ENCODE measurements at places on chromosomes 1 and 21.
A peak's percentile ranks its signal among the peaks of the same experiment; 100 is the strongest.

DNA sequence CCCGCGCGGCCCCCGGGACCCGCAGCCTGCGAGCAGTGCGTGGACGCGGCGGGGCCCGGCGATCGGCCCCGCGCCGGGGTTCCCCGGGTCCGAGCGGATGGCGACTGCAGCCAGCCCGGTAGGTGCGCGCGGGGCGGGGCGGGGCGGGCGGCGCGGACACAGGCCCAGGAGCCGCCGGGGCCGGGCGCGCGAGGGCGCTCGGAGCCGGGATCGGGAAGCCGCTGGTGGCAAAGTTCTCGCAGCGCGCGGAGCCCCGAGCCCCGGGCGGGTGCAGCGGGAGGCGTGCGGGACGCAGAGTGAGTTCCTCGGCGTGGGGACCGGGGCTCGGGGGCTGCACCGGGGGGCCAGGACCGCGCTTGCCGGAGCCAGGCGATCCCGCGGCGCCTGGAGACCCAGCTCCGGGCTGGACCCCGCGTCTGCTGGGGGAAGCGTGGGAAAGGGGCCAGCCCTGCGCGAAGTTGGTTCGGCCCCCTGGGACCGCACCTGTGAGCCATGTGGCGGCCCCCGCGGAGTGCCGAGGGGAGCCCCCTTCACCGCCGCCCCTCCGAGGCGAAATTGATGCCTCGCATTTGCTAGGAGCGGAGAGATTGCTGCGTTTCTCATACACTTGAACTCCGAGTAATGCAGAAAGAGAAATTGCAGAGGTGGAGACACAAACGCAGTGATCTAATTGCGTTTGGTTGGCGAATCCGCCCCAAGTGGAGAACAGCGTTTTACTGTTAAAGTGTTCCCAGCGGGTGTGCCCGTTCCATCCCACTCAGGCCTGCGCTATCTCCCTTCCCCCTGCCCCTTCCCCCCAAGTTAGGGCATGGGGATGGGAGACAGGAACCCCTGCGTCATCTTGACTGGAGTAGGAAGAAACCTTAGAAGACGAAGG lies 228.9 kb upstream of the TMEM51 start:
- no peak for DNase-seq

- DNase-seq = no peak
These were observed 16.7 kb upstream of the ACTRT2 start for GRCh38 chr1:3004285-3005205.

DNA sequence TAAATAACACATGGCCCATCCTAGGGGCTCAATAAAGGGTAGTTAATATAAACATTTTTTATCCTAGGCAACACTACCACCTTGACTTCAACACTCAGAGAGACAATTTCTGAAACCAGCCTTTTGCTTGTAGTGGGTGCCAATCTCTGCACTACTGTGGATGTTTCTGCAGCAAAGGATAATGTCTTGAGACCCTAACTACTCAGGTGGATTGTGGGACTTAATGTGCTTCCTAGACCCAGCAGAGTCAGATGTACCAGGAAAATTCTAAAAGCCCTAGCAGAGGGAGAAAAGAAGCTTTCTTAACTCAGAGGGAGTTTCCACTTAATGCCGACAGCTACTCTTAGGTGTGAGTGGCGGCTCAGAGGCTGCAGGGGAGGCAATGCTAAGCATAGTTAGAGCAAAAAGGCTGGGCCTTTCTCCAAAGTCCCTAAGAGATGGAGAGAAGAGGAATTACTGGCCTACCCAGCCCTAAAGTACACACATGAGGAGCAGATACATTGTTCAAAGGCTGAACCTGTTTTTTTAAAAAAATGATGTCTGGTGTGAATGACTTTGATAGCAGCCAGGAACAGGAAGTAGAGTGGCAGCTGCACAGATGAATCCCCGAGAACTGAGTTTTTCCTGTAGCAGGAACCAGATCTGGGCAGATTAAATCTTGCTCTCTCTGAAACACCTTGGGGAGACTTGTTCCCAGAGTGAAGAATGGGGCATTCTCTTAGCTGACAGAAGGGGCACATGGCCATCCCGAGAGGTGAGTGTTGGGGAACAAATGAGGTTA lies 33.5 kb upstream of the ABCD3 start:
- no peak for DNase-seq

DNA sequence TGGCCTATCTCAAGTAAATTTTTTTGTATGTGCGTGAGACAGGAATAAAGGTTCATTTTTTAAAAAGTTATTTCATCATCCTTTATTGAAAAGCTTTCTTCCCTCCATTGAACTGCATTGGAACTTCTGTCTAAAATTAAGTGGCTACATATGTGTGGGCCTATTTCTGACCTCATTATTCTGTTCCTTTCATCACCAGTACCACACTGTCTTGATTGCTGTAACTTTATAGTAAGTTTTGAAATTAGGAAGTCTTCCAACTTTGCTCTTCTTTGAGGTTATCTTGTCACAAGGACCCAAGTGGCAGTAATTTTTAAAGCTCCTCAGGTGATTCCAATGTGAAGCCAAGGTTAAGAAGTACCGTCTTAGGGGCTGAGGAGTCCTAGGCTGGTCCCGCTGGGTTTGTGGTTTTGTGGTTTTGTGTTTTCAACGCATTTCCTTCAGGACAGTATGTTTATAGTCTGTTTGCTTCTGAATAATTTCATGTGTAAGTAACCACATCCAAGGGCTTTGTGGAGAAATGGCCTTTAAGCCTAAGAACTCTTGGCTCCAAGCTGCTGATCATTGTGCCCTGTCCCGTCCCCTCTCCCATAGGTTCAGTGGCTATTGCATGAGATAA lies 12.4 kb upstream of the SCAF4 start:
- no peak for DNase-seq

- DNase-seq = no peak
These were observed 1010.3 kb downstream of the KCNT2 start for GRCh38 chr1:195597891-195598290.

GRCh38 chr1:35577071-35577998 lies 4.2 kb downstream of the TFAP2E start:
- DNase-seq = peak; percentile 74

GRCh38 chr1:91555821-91556531 lies 55.3 kb downstream of the CDC7 start:
- DNase-seq = no peak

DNA sequence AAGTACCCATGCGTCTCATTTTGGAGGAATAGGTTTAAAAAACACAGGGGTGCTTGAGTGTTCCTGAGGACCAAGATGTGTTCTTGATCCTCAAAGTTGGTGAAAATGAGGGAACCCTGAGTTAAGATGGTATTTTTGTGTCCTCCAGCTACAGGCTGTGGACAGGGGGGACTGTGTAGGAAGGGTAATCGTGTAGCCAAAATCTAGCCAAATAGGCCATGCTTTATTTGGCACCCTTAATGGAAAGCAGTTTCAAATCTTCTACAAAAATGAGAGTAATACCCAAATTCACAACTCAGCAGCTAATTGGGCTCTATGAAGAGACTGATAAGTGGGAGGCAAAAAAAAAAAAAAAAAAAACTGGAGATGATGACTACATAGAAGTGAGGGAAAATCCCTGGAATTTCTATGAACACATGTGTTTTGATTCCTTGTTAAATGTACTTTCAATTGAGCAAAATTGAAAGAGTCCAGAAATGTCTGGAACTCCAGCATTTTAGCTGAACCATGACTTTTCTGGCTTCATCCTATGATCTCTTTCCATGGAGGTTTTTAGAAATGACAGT lies 470 bp downstream of the HSD11B1 start:
- DNase-seq = no peak

DNA sequence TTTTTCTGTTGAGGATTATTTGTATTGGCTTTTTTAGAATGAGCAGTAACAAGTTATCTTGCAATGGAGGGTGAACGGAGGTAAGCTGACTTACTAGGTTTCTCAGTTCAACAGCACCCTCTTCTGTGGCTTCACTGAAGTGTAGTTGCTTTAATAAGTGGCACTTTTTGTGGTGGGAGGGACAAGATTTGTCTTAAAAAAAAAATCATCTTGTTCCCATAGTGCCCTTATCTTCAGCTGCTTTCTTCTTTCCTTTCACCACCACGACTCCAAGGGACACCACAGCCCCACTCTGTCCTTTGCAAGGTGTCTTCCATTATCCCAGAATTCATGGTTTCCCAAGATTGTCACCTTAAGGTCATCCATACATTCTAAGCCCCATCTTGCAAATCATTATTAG lies 92.9 kb downstream of the PIGK start:
- DNase-seq = no peak

DNA sequence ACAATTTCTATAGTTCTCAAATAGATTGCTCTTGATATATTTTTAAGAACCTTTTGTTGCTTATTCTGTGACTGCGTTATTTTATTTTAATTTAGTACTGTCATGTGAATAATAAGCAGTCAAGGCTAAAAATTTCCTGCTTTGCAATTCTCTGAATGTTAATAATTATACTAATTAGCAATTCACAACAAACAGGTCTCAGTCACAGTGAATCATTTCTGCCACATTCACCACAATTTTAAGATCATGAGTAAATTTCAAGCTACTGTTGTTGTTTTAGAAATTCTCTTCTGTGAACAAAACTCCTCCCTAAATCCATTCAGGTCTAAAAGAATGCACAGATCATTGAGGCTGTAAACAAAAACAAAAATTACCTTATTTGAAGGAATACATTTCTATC lies 339.6 kb upstream of the DPYD start:
- no peak for DNase-seq

DNA sequence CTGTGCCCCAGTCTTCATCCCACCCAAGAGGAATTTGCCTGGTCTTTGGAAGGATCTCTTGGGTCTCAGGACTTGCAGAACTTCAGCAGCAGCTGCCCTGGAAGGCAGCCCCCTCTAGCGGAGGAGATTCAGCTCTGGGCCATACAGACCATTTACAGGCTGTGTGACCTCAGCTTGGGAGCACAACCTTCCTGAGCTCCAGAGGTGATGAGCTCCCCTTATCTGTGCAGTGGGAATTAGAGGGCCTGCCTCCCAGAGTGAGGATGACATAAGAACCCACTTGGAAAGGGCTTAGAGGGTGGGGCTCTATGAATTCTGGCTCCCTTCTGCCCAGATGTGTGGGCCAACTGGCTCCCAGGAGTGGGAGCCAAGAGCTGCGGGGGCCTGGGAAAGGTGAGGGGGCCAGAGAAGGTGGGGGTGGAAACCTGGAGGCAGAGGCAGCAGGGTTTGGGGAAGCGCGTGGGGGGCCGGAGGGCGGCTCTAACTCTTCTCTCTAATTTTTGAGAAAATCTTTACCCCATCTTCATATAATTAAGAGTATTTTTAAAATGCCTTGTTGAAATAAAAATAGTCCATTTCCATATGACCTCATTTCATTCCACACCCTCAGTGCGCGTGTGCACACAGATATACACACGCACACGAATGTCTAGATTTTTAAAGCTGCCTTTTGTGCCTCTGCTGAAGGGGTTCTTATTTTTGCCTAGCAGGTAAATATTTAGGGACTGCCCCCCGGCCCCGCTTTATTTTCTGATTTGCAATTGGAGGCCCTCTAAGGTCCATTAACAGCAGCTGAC lies 21.5 kb downstream of the EPHB2 start:
- no peak for DNase-seq

DNA sequence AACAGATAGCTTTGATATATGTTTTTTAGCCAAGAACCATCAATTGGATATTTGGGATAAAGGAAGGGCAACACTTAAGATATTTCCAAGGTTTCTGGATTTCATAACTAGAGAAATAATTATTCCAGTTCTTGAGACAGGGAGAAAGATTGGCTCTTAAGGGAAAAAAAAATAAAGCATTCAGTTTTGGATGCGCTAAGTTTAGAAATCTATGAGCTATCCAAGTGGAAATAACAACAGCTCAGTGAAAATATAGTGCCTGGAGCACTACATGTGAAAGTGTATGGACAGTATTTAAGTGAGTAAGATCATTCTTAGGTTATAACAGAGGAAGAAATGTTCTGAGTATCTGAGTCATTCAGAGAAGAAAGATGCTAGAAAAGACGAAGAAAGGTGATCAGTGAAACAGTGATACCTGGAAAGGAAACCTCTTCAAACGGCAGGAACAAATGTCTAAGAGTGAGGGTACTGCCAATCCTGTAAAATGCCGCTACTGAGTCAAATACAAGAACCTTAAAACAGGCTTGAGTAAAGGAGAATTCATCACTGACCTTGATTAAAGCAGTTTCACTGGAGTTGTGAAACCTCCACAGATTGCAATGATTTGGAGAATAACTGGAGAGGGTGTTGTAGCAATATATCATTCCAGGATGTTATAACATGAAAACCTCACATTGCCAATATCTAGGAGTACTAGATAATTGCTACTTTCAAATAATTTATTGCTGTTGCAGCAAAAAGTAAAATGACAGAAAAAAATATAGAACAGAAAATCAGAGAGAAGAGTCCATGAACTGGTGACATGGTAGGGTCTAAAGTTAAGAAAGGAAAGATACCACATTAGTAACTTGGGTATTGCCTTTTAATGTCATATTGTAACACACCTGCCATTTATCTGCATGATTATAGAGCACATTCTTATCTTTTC lies 482.1 kb upstream of the RGS18 start:
- DNase-seq = no peak

GRCh38 chr1:112714313-112715263 lies 544 bp downstream of the PPM1J start:
- DNase-seq = no peak

DNA sequence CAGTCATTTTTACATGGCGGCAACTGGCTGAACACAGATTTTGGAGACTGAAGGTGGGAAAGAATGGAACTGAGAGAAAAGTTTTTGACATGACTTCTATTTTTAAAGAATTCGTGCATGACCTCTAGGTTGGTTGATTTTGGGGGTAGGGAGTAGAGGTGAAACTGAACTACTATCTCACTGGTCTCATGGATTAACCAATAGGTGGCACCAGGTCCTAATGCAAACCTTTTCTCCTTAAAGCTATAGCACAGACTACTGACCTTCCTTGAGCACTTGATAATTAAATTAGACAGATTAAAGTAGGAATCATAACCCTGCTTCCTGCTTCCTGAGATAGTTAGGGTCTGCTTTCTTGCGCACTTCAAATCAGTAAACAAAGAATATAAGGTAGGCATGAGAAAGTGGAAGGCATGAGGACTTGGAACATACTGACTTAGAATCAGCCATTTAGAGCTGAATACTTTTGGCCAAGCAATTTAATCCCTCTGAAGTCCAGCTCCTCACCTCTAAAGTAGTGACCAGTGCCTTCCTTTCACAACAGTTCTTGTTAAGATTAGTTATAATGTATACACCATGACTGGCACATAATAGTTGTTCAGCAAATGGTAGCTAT lies 206.0 kb downstream of the CENPF start:
- DNase-seq = no peak

DNA sequence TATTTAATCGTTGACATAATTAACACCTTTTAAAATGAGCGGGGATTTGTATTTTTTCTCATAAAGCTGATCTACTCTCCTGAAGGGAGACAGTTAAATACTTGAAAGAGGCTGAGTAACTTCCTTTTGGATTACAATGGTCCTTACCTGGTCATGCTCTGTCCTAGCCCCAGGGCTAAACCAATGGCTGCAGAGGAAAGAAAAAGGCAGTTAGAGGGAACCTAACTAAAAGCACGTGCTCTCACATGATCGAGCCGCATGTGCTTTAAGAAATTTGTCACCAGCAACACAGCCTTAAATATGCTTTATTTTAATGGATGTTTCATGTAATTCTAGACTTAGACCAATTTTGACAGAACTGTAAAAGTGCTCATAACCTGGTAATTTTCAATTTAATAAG lies 132.7 kb downstream of the GPATCH2 start:
- DNase-seq = no peak

Data from GM18507 (cell line).